A549 (cell line): ENCODE measurements at places on chromosomes 1 and 21.

DNA sequence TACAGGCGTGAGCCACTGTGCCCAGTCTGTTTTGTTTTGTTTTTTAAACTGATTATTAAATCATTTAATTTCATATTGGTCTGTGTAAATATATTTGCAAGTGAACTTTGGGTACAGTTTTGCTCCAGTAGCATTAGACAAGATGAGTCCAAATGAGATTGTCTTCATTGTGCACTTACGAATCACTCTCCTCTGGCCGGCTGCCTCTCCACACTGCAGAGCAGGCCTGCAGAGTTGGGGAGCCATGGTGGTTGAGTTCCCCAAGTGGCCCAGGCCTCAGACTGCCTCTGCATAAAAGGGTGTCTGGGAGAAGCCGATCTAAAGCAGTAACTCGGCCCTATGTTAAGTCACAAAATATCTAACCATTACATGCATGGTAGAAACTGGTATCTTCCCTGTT is 74.8 kb downstream of the ATP5PO start:
- DNase-seq: no peak

- no peak for DNase-seq
Observed at GRCh38 chr1:154418923-154419619, 13.9 kb downstream of the IL6R start.

GRCh38 chr1:170494369-170494768 is 37.6 kb upstream of the GORAB start:
- no peak for DNase-seq

GRCh38 chr1:181061891-181062835 is 26.3 kb upstream of the IER5 start:
- no peak for DNase-seq

GRCh38 chr21:38759413-38759812 is 46.3 kb upstream of the ETS2 start:
- DNase-seq: no peak

- DNase-seq: no peak
Observed at GRCh38 chr1:91831132-91831930, 54.6 kb downstream of the TGFBR3 start.

GRCh38 chr1:71285529-71285928 is 204.7 kb upstream of the ZRANB2 start:
- no peak for DNase-seq

GRCh38 chr1:100065969-100066227 is 66.8 kb downstream of the SASS6 start:
- DNase-seq: no peak

GRCh38 chr1:145805057-145805456 is 18.8 kb downstream of the RNF115 start:
- no peak for DNase-seq
